ENCODE measurements at places on chromosomes 12 and 14.
A peak's percentile ranks its signal among the peaks of the same experiment; 100 is the strongest.

DNA sequence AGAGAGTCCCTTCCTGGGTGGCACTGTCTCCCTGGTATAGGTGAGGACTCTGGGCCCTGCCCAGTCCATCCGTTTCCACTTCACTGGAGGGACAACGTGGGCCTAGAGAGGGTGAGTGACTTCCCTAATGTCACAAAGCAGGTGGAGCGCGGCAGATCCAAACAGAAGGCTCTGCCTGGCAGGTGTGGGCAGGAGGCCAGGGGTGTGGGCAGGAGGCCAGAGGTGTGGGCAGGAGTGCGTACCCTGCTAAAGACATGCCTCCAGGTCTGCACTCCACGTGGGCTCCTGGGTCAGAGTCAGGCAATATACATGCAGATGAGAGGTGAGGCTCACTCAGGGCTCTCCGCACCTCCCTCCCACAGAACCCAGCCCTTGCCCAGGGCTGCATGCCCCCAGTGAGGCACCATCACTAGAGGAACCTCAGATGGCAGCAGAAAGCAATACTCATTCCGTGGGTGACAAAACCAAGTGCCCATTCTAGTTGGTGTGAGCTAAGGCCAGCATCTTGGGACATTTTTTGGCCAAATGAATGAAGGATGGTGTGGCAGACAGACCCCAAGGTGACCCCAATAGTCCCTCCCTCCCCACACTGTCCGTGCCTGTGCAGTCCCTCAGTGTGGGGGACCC lies 271.6 kb upstream of the RTL1 start:
- no peak for DNase-seq

GRCh38 chr14:50778721-50779483 lies 52.1 kb downstream of the NIN start:
- peak; percentile 29 for DNase-seq

GRCh38 chr12:116583129-116583694 lies 24.0 kb downstream of the MAP1LC3B2 start:
- no peak for DNase-seq

DNA sequence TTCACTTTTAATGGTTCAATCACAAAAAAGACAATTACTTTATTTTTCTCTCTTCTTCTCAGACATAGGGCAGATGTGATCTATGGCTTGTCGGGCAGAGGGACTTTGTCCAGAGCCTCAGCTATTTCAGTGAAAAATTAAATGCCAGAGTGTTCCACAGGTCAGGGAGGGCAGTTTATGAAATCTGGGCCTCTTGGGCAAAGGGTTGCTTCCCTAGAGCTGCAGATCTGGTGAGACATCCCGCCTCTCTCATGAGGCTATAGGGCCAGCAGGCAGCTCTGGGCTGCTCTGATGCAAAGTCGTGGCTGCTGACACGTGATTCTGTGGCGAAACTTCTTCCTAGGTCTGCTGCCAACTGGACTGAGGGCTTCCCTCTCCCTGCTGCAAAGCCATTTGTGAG lies 6.0 kb downstream of the CLMN start:
- DNase-seq, result peak; percentile 41

GRCh38 chr14:59154373-59154772 lies 34.1 kb upstream of the DAAM1 start:
- no peak for DNase-seq

- DNase-seq, result peak; percentile 62
These were observed 11.1 kb downstream of the GPR84 start for GRCh38 chr12:54352891-54353874.

Measured in EL (cell line).